ENCODE measurements at places on chromosomes 6 and 20.

DNA sequence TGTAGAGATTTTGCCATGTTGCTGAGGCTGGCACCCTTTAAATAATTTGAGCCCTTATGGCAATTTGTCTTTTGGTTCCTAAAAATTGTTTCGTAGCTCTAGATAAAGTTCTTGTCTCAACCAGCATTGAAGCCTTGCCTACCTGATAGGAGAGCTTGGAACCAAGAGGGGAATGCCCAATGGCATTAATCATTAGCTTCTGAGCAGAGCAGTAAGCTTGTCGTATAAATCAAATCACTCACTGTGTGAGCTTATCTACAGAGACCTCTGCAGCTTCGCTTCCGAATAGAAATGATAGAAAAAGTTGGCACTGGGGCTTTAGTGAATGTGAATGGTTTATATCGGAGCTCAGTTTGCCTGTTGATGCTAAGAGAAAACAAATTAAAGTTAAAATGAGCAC, 10.7 kb downstream of the ANKRD6 start:
- no peak for DNase-seq

DNA sequence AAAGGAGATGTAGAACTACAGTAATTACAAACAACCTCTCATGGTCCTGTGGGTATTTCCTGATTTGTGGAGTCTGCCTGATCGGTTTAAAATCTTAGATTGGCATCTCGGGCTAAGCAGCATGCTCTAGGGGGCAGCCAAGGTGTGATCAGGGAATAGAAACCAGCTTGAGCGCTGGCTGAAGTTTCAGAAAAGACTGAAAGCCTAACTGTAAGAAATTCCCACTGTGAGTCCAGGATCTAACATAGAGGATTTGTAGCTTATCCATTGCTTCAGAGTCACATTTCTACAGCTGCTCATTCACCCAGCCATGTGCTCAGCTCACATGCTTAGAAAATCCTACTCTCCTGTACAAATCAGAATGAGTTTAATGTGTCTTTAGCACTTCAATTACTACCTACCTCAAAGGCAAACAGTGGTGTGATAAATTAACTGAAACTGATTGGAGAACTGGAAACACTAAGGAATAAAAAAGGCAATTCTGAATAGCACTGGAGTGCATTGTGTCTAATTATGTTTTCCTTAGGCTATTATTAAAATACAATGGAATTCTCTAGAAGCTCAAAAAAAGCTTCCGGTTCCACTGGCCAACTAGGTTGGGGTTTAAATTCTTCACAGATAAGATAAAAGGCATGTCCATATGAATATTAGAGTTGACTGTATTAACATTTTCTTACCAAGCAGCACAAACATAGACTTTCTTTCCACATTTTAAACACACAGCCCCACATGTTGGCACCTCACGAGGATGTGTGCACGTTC, 73.8 kb upstream of the MPC1 start:
- no peak for DNase-seq

DNA sequence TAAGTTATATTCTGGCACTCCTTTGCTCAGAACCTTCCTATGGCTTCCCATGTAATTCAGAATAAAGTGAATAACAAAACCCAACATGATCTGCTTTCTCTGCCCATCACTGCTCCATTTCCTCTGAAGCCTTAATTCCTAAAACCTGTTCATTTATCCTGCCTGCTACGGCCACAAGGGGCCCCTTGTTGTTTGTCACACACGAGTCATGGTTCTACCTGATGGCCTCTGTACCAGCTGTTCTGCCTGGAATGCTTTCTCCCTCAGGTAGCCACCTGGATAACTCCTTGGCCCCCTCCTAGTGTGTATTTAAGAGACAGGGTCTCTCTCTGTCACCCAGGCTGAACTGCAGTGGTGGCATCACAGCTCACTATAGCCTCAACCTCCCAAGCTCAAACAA, 26.8 kb downstream of the ERGIC3 start:
- no peak for DNase-seq

DNA sequence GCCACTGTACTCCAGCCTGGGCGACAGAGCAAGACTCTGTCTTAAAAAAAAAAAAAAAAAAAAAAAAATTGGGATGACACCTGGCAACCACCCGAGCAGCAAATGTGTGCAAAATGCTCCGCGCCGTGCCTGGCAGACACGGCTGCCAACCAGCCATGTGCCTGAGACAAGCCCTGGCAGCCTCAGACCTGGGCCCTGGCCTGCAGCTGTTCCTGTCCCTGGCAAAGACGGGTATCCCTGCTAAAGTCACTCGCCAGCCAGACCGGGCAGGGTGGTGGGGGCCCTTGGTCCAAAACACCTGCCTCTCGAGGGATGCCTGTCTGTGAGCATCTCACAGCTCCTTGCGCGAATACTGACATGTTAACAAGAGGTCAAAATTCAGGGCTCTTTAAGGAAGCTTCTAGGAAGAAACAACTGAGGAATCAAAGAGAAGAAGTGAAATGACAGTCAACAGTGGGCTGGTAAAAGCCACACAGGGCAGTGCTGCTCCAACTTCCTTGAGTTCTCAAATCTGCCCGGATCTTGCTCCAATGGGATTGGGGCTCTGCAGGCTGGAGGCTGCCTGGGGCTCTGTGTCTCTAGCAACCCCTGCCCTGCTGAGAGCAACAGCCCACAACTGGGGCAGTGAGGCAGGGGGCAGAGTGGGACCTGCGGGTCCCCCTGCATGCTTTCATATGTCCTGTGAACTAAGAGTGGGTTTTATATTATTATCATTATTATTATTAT, 53.4 kb downstream of the SYTL3 start:
- no peak for DNase-seq

DNA sequence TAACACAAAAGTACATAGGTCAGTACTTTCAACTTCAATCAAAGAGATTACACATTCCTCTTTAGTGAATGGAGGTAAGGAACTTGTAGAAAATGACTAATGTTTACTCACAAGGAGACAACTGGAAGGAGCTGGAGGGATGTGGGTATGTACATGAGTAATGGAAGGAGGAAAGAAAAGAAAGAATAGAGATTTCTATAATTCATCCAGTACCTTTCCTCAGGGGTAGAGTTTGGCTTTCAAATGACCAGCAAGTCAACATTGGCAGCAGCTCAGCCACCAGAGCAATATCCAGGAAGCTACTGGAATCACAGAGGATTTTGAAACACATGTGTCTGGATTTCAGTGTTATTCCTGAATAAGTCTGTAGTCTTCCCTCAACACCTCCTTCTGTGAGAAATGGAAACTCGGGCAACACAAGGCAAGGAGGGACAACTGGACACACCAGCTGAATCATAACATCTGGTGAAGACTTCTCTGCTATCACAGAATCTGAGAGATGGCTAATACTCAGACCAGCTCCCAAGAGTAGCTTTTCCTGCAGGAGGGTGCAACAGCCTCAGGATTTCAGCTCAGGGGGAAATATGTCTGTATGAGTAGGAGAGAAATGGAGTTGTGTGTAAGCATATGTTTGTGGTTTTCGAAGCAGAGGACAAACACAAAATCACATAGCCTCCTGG, 98.8 kb downstream of the HAO1 start:
- DNase-seq: peak; percentile 75

GRCh38 chr20:59787538-59787890, 145.9 kb downstream of the SYCP2 start:
- no peak for DNase-seq

GRCh38 chr20:1855690-1856089, 39.5 kb upstream of the SIRPA start:
- no peak for DNase-seq

DNA sequence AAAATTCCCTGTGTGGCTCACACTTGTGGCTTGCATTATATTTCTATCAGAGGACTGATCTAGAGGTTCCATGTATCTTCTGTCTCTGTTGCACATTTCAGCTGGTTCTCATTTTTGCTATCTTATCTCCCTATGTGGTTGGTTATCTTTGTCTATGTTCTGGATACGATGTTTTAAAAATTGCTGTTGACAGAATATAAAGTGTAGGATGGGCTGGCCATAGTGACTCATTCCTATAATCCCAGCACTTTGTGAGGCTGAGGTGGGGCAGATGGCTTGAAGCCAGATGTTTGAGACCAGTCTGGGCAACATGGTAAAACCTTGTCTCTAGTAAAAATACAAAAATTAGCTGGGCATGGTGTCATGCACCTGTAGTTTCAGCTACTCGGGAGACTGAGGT, 9.9 kb upstream of the ULBP3 start:
- no peak for DNase-seq

GRCh38 chr6:36655085-36655724, 23.3 kb upstream of the CDKN1A start:
- DNase-seq: no peak

All from HFFc6 (cell line).